ENCODE measurements at places on chromosomes 7 and 10.

- DNase-seq = no peak
Measured at GRCh38 chr10:24006741-24007140, 202.2 kb upstream of the KIAA1217 start.

GRCh38 chr10:70324951-70325781 is 41.4 kb upstream of the NPFFR1 start:
- DNase-seq = no peak

GRCh38 chr10:19580691-19581090 is 235.5 kb upstream of the PLXDC2 start:
- DNase-seq = no peak

DNA sequence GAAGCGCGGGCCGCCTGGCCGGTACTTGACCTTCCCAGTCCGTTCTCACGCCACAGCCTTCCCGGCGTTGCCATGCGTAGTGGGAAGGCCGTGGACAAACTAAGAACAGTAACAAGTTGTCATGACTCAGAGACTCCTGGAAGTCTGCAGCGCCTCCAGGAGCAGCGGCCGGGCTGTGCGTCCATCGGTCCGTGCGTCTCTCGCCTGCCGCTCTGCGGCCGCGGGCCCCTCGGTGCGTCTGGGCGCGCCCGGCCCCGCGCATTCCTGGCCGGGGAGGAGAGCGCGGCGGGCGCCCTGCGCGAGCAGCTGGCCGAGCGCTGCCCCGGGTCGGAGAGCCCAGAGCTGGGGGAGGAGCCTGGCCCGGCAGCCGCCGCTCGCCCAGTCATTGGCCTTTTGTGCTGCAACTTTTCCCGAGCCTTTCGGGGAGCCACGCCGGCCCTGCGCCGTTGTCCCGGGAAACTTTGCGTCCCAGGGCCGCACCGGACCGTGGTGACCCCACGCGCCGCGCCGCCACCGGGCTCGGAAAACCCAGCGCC is 123.7 kb downstream of the TACC2 start:
- DNase-seq = peak; percentile 92

DNA sequence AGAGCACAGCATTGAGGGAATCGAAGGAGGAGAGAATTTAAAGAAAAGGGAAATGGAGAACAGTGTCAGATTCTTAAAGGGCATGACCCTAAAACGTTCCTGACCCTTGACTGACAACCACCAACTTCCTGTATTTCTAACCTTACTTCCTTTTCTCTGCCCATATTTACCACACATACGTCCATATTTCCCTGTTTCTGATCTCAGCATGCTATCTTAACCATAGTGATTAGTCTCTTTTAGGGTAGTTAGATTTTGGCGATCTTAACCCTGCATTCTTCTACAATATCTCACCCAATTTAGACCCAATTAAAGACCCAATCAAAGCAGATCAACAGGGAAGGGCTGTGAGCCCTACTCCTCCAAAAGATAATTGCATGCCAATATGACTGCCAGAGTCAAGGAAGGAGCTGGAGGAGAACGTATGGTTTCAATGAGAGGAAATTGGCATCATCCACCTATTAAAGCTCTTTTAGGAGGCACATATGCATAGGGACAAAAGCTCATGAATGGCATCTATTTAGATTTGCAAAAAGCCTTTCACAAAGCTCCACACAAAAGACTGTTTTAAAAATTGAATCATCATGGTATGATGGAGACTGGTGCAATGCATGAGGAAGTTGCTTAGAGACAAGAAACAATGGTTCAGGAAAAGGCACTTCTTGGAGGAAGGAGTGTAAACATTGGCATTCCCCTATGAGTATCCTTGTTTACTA is 49.0 kb upstream of the ARHGAP12 start:
- DNase-seq = peak; percentile 93

- DNase-seq = peak; percentile 76
Measured at GRCh38 chr7:48041653-48041970, 6.3 kb downstream of the C7orf57 start.

DNA sequence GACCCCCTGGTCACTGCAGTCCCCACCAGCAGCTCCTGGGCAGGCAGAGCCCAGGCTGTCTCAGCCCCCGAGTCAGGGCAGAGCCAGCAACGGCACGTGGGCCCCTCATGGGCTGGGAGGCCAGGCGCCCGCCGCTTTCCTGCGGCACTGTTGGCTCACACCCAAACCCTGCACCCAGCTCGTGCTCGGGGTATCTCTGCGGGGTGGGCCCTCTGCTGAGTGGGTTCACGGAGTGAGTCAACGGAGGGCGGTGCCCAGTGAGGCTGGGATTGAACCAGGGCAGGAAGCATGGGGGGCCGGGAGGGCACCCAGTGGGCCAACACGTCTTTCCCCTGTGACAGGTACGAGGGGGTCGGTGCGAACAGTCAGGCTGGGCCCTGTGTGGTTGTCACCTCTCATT is 28.9 kb downstream of the ADAP1 start:
- no peak for DNase-seq

GRCh38 chr7:16561943-16562342 is 35.3 kb downstream of the LRRC72 start:
- DNase-seq = no peak

DNA sequence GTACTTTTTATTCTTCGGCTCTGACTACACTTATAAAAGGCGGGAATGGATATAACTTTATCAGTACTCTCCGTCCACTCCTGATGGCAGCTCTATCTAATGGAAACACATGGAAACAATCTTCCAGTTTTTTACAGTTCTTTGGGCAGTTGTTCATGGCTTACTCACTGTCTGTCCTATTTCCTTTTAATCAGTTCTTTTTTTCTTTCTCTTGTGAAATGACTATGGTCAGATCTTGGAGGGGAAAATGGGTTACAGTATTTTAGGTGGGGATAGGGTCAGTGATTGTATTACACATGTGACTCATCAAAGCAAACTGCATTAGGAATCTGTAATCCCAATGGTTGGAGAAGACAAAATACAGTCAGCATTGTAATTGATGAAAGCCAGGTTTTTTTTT is 112.4 kb downstream of the BICC1 start:
- DNase-seq = peak; percentile 10

GRCh38 chr10:93417266-93417665 is 64.9 kb downstream of the MYOF start:
- no peak for DNase-seq

DNA sequence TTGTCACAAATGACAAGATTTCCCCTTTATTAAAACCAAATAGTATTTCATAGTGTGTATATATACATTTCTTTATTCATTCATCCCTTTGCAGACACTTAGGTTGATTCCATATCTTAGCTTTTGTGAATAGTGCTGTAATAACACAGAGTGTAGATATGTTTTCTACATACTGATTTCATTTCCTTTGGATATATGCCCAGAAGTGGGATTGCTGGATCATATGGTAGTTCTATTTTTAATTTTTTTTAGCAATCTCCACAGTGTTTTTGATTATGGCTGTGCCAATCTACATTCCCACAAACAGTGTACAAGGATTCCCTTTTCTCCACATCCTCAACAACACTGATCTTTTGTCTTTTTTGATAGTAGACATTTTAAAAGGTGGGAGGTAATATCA is 46.4 kb downstream of the CSTF2T start:
- peak; percentile 46 for DNase-seq

DNA sequence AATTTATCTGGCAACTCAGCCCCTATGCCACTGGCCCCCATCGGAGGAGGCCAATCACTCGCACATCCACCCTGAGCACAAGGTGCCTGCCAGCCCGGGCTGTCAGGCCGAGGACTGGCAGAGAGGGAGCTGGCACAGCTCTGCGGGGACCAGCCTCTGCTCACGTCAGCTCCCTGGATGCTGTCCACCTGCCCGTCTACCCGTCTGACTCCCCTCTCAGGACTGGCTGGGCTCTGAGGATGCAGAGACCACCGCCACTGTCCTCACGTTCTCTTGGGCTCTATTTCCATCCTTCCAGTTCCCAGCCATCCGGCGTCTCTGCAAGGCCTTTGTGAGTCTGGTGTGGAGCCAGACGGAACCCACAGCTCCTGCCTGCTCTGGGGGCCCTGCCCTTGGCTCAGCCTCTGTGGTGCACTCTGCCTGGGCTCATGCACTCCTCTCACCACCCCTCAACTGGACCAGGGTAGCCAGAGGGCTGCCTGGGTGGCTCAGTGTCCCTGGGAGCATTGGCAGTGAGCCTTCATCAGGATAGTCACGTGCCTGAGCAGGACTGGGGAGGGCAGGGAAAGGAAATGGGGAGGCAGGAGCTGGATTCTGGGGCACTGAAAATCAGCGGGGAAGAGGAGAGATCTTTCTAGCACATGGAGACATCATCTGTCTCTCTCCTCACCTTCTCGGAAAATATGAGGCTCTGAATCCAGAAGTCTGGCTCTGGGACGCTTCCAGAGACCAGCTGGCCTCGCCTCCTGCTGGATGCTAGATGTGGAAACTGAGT is 38.0 kb upstream of the PCBD1 start:
- DNase-seq = no peak

- DNase-seq = no peak
Measured at GRCh38 chr10:110274072-110274627, 30.6 kb downstream of the SMNDC1 start.

- peak; percentile 51 for DNase-seq
Measured at GRCh38 chr7:133230591-133231194, 22.2 kb upstream of the EXOC4 start.

DNA sequence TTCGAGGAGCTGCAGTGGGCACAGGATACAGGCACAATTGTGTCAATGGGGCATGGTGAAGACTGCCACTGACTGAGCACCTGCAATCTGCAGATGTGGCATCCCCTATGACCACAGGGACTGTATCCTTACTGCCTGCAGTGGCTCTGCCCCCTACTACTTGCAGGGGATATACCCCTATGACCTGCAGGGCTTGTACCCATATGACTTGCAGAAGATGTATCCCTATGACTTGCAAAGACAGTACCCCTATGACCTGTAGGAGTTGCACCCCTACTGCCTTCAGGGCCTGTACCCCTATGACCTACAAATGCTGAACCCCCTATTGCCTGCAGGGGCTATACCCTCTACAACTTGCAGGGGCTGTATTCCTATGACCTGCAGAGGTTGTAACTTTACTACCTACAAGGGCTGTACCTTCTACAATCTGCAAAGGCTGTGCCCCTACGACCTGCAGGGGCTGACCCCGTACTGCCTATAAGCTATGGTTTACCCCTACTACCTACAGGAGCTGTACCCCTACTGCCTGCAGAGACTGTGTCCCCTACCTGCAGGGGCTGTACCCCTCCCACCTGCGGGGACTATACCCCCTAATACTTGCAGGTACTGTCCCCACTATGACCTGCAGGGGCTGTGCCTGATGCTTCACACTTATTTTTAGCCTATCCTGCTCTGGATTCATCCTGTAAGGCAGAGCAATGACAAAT is 65.9 kb upstream of the ADAM12 start:
- DNase-seq = no peak

DNA sequence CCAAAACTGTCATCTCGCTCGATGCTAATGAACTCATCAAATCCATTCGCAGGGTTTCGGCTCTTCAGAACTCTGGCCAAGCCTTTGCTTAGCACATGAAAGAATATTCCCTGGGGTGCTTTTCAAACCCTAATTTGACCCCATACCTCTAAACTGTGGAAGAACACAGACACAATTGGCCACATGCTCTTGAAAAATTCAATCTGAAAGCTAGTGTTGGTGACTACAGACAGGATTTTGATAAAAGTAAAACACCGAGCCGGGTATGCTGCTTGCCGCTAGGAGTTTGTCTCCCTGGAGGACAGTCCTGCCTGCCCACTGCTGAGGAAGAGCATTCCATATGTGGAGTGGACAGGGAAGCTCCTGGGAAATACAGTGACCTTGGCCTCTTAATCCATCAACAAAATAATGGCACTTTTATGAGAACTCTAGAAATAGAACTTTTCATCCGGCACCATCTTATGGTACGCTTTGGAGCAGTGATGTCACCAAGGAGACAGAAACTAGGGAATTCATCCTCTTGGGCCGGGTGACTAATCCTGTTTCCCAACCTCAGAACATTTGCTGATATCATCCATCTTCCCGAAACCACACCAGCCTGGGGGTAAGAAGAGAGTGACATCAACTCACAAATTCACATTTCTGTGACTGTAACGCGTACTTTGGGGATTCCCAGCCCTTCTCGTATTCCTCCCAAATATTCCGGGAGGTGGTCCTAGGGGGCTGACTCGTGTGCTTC is 34.2 kb downstream of the MTURN start:
- peak; percentile 67 for DNase-seq

- DNase-seq = no peak
Measured at GRCh38 chr10:10293481-10293951, 724.2 kb upstream of the CELF2 start.

- no peak for DNase-seq
Measured at GRCh38 chr7:108016841-108017775, 14.1 kb upstream of the LAMB1 start.

- DNase-seq = no peak
Measured at GRCh38 chr10:120557311-120557710, 100.3 kb downstream of the PLPP4 start.

DNA sequence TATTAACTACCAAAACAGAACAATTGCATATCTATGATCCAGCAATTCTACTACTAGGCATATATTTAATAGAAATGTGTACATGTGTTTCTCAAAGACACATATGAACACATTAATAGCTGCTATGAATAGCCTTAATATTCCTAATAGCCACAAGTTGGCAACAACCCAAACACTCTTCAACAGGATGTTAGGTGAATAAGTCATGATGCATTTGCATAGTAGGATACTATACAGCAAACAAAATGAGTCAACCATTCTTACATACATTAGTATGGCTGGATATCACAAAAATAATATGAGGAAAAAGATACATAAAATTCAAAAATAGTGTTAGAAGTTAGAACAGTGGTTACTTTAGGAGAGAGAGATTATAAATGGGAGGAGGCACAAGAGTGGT is 26.8 kb upstream of the ZNF746 start:
- DNase-seq = no peak

GRCh38 chr7:67913604-67914003 is 917.0 kb downstream of the TYW1 start:
- no peak for DNase-seq

GRCh38 chr10:35352512-35352911 is 16.2 kb downstream of the CCNY start:
- DNase-seq = no peak

GRCh38 chr7:130365511-130366441 is 14.5 kb upstream of the CPA1 start:
- DNase-seq = no peak

DNA sequence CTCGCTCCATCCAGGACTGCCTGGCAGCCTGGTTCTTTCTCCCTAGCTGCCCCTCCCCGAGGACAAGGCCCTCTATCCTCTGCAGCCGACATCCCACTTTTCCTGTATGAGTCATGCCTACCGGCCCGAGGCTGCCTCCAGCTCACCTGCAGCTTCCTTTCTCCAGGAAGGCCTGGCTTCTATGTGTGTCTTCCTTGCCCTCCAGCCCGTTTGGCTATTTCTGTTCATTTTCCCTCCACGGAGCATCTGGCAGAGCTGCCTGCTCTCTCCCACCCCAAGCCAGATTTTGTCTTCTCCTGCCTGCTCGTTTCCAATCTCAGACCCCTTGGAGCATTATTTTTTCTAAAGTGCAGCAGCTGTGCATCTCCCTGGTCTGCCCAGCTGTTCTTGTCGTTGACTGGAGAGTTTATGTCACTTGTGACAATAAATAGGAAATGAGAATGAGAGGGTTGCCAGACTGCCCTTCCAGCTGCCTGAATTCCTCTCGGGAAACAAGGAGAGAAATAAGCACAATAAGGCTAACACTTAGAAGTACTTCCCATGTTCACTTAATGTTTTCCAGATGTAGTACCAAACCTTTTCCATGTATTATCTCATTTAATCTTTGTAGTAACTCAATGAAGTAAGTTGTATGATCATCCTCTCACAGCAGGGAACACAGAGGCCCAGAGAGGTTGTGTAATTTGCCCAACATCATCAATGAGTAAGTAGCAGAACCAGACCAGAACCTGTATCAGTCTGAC is 19.7 kb downstream of the UBTD1 start:
- DNase-seq = no peak

- no peak for DNase-seq
Measured at GRCh38 chr7:34501156-34501555, 156.9 kb upstream of the NPSR1 start.

Data from foreskin melanocyte (primary cell).